ENCODE measurements at places on chromosomes 7 and 10.

GRCh38 chr10:131387018-131387529, 75.6 kb upstream of the TCERG1L start:
- ATAC-seq, result no peak

DNA sequence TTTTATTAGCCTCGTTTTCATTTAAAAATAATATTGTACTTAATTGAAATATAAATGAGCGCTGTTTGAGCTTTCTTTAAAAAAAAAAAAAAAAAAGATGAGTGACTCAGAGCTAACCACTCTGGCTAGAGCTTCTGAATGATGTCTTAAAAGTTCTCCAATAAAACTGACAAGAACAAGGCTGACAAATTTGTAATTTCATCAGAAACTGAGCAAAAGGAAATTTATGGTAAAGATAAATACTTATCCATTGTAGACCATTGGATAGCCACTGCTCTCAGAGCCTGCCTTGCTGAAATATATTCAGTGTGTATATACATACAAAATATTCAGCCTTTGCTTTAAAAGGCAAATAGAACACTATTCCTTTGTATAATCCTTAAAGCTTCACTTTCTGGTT, 91.2 kb upstream of the OIT3 start:
- ATAC-seq, result no peak

DNA sequence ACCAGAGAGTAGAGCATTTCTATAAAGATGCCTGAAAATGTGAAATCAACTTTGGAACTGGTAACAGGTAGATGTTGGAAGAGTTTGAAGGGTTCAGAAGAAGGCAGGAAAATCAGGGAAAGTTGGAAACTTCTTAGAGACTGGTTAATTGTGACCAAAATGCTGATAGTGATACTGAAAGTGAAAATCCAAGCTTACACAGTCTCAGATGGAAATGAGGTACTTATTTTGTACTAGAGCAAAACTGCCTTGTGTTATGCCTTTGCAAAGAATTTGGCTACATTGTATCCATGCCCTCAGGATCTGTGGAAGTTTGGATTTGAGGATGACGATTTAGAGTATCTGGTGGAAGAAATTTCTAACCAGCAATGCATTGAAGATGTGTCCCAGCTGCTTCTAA, 430.6 kb upstream of the KCND2 start:
- ATAC-seq, result no peak

- ATAC-seq, result no peak
These were observed 143.0 kb upstream of the HDAC9 start for GRCh38 chr7:18352339-18353255.

DNA sequence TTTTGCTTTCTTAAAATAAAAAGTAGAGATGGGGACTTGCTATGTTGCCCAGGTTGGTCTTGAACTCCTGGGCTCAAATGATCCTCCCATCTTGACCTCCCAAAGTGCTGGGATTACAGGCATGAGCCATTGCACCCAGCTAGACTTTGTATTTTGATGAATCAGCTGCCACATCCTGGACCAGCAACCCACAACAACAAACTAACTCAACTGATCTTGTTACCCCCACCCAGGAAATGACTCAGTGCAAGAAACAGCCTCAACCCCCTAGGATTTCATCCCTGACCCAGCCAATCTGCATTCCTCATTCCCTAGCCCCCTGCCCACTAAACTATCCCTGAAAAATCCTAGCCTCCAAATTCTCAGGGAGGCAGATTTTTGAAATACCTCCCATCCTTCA, 123.8 kb downstream of the IPMK start:
- ATAC-seq, result no peak

DNA sequence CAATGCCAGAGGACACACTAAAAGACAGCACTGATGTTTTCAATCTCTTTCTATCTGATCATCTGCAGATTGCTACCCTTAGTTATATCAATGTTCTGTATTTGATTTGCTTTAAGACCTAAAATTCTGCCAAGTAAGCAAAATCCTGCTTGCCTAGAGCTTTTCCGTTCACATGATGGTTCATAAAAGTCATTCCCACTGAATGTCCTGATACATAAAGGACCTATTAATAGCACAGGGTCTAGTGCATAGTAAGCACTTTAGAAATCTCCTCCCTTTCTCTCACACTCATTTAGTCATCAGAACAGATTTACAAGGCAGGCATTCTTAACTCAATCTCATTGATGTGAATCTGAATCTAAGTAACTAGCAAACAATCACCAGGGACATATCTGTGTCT, 68.8 kb downstream of the PCGF5 start:
- ATAC-seq, result no peak

GRCh38 chr10:30056767-30057355, 2.5 kb downstream of the JCAD start:
- no peak for ATAC-seq

DNA sequence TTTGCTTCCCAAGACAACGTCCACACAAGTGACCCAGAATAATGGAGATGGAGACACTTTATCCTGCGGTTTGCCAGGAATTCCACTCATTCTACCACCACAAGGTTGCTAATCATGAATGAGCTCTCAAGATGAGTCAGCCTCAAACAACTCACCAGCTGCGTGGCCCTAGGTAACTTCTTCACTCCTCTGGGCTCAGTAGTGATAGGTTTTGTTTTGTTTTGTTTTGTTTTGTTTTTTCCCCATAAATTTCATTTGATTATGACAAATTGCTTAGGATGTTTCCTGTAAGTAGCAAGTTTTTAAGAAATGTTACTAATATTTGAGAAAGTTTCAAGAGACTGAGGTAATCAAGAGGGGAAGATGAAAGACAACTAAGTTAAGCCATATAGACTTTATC, 286.8 kb downstream of the PARD3 start:
- no peak for ATAC-seq

DNA sequence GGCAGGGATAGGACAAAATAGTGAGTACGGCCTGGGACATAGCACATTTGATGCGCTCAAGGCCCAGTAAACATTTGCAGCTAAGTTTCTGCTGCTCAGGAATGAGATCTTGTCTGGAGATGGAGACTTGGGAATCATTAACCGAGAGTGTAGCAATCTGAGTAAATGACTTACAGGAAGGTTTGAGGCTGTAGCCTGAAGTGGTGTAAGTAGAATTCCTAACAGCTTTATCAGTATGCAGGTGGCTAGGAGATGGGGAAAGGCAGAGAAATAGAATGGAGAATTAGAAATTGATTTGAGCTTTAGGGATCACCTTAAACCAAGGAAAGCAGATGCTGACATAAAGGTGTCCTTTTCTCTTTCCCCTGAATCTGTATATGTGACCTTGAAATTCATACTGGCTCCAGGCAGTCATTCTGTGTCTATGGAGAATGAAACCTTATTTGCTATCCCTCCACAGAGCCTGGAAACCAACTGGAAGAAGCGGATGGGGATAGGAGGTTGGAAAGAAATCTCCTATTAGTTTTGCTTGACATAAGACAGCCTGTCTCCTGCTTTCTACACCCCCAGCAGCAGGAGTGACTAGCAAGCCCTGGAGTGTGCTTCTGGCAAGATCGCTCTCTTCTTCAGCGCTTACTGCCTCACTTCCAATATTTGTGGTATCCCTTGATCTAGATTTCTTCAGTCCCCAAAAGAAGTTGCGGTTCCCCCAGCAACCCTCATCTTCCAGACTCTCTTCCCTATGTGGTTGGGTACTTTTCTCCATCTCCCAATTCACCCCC, 6.4 kb upstream of the PON2 start:
- no peak for ATAC-seq

GRCh38 chr7:2714636-2715035, 26.6 kb downstream of the AMZ1 start:
- ATAC-seq, result no peak

GRCh38 chr10:50992972-50993766, 81.1 kb upstream of the PRKG1 start:
- ATAC-seq, result peak; percentile 30

- ATAC-seq, result no peak
These were observed 114.2 kb downstream of the DYNC1I1 start for GRCh38 chr7:95886501-95887090.

GRCh38 chr7:20030417-20030816, 186.8 kb downstream of the MACC1 start:
- no peak for ATAC-seq

- no peak for ATAC-seq
These were observed 201.2 kb upstream of the PRKCQ start for GRCh38 chr10:6781133-6781770.

DNA sequence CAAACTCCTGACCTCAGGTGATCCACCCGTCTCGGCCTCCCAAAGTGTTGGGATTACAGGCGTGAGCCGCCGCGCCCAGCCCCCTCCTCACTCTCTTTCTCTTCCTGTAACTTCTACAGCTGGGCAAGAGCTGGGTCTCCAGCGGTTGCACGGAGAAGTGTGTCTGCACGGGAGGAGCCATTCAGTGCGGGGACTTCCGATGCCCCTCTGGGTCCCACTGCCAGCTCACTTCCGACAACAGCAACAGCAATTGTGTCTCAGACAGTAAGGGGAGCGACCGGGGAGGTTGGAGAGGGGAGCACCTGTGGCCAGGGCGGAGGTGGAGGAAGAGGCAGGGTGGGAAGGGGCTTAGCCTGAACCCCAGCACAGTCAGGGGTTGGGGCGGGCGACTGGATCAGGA, 41.4 kb downstream of the EPHB4 start:
- ATAC-seq, result no peak

DNA sequence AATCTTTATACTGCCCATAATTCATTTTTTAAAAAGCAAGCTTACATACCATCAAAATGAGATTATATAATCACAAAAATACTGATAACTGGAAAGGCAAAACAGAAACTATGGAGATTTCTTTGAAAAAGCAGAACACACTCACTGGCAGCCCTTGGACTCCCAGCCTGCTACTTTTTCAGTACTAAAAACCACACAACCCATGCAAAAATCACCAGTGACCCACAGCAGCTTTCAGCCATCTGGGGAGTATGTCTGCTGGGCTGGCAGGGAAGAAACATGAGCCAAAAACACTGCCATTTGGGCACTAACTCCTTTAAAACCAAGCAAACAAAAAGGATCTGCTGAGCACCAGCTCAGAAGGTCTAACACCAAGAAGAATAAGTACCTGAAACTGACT, 80.0 kb upstream of the DDC start:
- ATAC-seq, result no peak

DNA sequence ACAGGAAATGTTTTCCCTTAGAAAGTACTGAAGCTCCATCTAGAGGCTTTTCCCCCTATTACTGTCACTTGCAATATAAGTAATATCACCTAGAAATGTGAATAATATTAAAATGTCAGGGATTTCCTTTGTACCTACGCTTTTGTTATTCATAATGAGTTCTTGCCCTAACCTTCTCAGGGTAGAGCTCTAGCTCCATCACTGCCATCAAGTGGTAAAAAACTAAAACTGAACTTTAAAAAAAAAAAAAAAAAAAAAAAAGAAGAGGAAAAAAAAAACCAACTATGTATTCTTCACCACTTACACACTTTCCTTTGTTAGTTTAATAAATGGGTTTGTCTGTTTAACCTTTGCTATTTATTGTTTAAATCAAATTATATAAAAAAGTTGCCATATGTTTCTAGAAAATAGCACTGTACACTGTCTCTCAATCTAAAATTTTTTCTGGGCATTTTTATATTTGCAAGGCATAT, 49.9 kb downstream of the DNAJC1 start:
- ATAC-seq, result no peak

DNA sequence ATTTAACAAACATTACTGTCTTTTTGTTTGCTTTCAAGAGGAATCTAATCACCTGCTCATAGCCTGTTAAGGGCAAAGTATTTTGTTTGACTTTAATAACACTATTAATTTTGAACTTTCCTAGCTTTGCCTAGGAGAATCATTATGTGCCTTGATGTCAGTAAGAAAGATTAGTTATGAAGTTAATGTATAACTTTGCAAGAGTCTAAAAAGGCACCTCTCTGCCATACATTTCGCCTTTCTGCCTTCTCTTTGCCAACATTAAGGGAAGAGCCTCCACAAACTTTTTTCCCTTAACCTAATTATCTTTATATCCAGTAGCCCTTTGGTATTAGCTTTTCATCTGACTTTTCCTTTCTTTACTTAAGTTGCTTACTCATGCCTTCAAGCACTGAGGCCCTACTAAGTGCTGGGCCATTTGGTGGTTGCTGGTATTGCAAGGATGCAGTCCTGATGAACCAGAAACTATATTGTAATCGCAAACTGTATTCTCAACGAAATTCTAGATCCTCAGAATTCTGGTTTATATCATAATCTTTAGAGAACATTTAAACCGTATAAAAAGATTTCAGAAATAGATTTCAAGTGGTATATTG, 108.5 kb downstream of the SND1 start:
- ATAC-seq, result no peak

DNA sequence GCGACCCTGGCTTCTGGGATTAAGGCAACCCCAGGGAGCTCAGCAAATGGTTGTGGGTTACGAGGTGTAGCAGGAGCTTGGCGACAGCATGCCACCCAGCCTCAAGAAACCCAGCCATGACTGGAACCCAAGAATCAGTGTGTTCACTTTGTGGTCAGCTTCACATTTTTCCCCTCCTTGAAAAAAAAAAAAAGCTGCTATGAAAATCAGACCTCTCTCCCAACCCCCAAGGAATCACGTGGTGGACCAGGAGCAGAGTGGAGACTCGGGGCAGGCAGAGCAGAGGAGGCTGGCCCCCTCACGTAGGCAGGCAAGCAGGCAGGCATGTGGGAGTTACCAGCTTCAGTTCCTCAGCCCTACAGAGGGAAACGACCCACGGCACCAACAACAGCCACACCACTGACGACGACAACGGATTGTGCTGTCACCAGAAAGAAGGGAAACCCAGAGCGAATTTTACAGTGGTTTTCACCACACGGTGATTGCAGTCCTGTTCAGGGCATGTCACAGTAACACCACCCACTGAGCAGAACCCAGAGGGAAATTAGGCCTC, 203.4 kb downstream of the SLC25A13 start:
- ATAC-seq, result no peak

DNA sequence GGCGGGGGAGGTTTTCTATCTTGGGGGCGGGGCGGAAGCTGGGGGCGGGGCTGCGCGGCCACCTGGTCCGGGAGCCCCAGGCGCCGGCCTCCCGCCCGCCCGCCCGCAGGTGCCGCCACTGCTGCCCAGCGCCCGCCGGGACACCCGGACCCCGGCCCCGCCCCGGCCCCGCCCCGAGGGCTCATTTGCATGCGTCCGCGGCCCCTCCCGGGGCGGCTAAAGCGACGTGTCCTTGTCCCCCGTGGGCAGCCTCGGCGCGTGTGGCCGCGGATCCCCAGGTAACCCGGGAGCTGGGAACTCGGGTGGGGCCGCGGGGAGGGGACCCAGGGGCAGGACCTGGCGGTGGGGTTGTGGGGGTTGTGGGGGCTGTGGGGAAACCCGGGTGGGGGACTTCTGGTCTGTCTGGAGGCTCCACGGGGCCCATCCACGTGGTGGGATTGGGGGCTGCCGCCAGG, at the start of gene BHLHA15:
BHLHA15 (plus strand) TSS at position 219 of the 455 bp plus-strand sequence. CDS start 871 bp downstream, outside the sequence.
- ATAC-seq, result no peak

DNA sequence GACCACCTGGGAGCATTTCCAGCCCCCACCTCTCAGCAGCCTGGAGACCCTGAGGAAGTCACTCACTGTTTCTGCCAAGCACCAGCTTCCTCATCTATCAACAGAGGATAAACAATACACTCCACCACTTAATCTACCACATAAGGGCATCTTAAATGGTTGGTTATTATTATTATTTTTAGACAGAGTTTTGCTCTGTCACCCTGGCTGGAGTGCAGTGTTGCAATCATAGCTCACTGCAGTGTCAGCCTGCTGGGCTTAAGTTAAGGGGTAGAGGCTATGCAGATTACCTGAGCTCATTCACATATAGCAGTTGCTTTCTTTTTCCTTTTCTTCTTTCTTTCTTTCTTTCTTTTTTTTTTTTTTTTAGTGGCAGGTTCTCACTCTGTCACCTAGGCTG, 59.5 kb upstream of the ELN start:
- ATAC-seq, result peak; percentile 58
